ENCODE measurements at places on chromosomes 11 and 22. TPM values are rescaled to one million over a fixed set of nuclear protein-coding genes. Genes with fewer than 3 reads are reported as not detected.

Gene SLC1A2
- 0.70 TPM for polyA plus RNA-seq

DNA sequence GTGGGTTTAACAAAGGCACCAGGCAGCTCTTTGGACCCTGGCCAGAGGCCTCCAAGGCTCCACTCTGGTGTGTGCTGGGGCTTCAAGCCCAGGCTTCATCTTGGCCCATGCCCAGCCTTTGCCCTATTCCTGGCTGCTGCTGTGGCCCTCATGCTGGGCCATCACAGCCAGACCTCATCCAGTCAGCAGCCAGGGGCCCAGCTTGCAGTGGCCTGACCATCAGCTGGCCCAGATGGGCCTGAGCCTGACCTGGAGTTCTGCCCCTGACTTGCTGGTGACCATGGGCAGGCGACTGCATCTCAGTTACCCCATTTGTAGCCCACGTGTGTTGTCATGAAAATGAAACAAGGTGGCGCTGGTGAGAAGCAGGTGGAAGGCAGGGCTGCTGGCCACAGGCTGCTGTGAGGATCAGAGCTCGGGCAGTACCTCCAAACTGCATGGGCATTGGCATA lies 76.1 kb downstream of the MED15 start:
- no peak for DNase-seq

DNA sequence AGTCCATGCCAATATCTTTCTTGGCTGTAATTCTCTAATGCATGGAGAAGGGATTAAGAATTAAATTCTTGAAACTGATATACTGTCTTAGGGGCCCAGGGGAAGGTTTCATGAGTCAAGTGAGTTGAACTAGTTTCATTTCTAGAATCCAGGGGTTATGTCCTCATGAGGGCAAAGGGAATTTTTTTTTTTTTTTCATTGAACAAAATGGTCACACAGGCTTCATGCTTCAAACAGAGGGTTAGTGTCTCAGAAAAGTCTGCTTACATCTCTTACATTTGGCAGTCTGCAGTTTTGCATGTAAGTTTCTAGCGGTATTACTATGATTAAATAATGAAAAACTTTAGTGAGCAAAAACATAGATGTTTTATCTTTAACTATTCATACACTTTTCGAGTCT lies 32.9 kb downstream of the PPME1 start:
- no peak for DNase-seq

GRCh38 chr11:6350043-6350442 lies 29.7 kb upstream of the CAVIN3 start:
- no peak for DNase-seq

DNA sequence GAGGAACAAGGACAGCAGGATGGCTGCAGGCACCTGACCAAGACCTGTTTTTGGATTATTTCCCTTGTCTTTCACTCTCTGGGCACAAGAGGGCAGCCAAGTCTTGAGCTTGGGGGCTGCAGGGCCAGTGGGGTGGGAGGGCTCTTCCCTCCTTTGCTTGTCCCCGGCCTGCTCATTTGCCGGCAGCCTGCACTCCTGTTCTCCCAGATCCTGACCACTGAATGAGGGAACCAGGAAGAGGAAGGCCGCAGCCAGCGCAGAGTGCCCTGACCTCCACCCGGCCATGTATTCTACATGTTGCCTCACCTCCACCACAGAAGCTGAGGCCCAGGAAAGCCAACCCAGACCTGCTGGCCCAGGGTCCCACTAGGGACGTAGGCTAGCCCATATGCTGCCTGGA lies 15.5 kb upstream of the NNMT start:
- DNase-seq: peak; percentile 73

DNA sequence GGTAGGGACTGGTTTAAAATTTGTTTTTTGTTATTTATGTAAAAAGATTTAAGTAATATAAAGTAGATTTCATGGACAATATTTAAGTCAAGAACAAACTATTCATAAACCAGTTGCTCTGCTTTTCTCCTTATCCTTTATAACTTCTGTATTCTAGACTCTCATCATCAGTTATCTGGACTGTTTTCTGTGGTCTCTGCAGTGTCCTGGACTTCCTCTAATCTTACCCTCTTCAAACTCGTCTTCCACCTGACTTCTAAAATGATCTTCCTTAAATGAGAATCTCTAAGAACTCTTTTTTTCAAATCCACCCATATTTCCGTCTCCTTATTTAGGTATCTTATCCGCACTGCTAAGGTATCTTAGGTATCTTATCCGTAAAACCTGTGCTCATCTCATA lies 8.1 kb downstream of the RRM1 start:
- no peak for DNase-seq

DNA sequence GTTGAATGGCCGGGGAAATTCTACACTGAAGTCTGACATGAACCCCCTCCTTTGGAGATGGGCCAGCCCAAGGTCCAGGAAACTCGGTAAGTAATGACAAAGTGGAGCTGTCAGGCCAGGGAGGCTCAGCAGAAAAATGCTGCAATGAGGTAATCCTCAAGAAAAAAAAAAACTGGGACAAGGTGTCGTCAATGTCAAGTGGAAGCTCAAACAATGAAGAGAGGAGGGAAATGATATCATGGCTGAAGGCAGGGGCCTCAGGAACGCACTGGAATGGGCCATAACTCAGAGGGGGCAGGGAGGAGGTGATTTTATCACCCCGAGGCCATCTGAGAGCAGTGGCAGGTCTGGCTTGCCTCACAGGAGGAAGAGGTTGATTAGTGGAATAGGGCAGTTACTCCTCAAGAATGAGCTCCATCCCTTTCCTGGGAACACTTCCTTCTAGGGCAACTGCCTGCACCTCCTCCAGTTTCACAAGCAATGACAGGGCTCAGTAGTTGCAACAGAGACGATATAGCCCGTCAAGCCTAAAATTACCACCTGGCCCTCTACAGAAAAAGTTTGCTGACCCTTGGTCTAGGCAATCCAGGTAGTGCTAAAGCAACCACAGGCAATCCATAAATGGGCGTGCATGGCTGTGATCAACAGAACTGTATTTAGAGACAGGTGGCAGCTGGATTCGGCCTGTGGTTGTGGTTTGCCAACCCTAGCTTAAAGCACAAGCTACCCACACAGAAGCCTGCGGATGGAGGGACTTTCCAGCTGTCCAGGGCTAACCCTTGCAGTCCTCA lies 65.2 kb downstream of the FBXO7 start:
- no peak for DNase-seq

GRCh38 chr11:10392095-10393079 lies 62.7 kb upstream of the AMPD3 start:
- no peak for DNase-seq

DNA sequence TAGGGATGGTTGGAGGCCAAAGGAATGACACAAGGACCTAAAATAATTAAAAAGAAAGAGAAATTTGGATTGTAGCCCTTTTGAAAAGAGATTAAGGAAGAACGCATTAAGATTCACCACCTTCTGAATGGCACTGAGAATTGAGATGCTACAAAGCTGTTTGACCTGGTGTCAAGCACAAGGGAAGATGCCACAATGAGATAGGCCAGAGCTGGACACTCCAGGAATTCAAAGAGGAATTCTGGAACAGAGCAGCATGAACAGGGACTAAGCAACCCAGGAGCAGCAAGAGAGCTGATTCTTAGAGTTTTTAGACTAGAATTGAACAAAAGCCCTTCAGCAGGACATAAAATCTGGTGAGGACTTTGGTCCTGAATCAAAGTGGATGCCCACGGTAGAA lies 11.6 kb upstream of the CECR2 start:
- DNase-seq: no peak

- DNase-seq: no peak
These were observed 17.6 kb upstream of the CALCB start for GRCh38 chr11:15055620-15056356.

DNA sequence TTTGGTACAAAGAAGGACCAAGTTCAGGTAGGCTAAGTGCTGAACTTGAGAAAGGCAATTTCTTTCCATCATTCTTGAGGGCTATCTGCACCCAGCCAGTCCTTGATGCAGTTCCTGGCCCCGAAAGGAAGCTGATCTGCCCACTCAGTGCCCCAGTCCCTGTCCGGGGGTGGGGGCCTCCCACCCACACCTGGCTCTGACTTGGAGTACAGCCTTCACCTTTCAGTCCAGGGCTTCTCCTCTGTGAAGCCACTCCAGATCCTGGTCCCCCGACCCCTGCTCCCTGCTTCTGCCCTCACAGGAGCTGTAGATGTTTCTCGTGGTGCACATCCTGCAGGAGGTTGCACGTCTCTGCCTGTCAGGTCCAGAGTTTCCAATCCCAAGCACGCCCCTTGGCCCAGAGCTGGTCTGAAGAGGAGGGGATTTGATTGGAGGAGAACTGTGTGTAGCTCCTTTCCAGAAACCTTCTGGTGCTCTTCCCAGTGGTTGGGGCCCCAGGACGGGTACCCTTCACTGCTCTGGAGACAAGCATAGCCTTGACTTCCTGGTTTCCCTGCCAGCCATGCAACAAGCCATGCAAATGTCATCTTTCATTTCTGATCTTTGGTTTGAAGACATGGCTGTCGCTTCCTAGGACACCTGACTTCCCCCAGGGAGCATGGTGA lies 75.3 kb downstream of the BCR start:
- no peak for DNase-seq

- DNase-seq: no peak
These were observed 882 bp downstream of the FREY1 start for GRCh38 chr11:45906096-45906682.

GRCh38 chr11:93458286-93458685 lies 84.9 kb downstream of the SMCO4 start:
- DNase-seq: no peak

Gene NRXN2
- 0.60 TPM for polyA plus RNA-seq

GRCh38 chr11:84532364-84532763 lies 1094.8 kb downstream of the DLG2 start:
- DNase-seq: no peak

DNA sequence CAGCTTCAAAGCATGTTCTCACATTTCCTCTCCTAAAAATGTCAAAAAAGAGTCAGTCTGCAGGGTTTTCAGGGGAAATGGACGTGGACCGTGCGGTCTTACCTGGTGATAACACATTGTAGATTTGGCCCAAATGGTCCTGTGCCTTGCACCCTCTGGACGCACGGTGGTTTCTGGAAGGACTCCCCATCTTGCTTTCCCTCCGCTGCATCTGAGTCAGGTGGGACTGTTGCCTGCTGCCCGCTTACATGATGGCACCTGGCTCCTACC lies 1290.1 kb downstream of the TBC1D22A start:
- DNase-seq: no peak

Gene SCUBE2
- polyA plus RNA-seq: 1.7 TPM

GRCh38 chr11:108101090-108101775 lies 20.1 kb upstream of the ACAT1 start:
- DNase-seq: no peak

DNA sequence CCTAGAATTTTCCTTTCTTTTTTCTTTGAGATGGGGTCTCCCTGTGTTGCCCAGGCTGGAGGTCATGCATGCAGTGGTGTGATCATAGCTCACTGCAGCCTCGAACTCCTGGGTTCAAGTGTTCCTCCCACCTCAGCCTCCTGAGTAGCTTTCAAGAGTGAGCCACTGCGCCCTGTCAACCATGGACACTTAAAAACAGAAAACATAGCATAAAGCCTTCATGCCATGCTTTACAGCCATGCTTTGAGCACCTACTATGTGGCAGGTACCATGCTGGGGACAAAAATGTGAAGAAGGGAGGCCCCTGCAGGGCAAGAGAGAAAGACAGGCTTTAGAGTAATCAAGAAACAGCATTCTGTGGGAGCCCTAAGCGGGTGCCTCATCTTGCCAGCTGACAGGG lies 13.7 kb upstream of the GNB1L start:
- DNase-seq: peak; percentile 35

Gene PATZ1
- 9.2 TPM for polyA plus RNA-seq

Gene ROM1
- polyA plus RNA-seq: 3.7 TPM

- no peak for DNase-seq
These were observed 36.9 kb upstream of the GNB1L start for GRCh38 chr22:19891317-19892256.

Gene FOSL1
- 7.8 TPM for polyA plus RNA-seq

DNA sequence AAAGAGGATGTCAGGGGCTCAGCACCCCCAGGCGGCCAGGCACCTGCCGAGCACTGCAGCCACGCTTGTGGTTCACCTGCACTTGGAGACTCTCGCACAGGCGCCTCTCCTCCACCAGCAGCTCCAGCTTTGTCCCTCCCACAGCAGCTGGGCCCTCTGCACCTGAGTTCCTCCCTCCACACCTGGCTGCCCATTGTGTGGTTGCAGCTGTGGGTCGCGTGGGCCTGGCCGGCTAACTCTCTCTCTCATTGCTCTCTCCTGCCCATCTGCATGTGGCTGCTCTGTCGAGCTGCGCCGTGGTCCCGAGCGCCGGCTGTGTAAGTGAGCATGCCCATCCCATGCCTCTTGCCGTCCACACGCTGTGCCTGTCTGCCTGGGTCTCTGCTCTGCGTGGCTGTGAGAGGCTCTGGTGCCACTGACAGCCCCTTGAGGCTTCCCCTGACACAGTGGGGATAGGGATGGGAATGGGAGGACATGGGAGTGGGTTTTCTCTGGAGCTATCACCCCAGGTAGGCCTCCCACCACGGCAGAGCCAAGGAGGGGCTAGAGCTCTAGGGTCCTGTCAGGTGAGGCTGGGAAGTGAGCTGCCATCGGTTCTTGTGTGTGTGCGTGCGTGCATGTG lies 8.5 kb upstream of the ACR start:
- no peak for DNase-seq

Gene KRTAP5-2
- not detected for polyA plus RNA-seq

Gene RIBC2
- not detected for polyA plus RNA-seq

GRCh38 chr22:45227645-45228400 lies 12.9 kb downstream of the KIAA0930 start:
- peak; percentile 68 for DNase-seq

GRCh38 chr11:100677796-100678195 lies 9.3 kb upstream of the ARHGAP42 start:
- DNase-seq: no peak

GRCh38 chr11:17593466-17594245 lies 46.6 kb downstream of the OTOG start:
- no peak for DNase-seq

Gene AMPD3
- polyA plus RNA-seq: 67.7 TPM

Gene EP300
- 6.2 TPM for polyA plus RNA-seq

DNA sequence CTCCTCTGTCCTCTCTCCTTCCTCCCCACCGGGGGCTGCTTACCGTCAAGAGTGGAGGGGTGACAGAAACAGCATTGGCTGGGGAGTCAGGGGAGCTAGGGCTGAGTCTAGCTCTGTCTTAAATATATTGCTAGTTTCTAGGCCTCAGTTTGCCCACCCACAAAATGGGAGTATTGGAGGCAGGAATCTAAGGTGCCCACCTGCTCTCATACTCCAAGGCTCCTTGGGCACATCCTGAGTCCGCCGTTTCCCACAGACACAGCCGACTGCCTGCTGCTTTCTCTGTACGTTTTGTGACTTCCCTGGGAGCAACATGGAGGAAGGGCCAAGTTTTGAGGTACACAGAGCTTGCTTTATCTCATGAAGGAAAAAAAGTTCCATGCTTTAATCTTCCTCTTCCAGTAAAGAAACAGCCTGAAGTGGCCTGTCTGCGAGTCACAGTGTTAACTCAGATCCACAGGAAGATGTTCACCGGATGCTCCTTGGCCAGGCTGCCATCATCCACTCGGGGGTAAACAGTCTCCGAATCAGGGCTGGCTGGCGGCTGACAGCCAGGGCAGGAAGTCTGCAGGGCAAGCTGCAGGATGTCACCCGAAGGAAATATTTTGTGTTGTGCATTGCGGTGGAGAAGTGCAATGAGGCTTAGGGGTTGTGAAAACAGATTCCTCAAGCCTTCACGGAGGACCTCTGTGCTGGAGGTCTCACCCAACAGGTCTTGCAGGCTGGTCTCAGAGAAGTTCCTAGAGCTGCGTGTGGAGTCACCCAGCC lies 11.0 kb upstream of the CERK start:
- DNase-seq: no peak

Gene MS4A6E
- polyA plus RNA-seq: not detected
